ENCODE measurements at places on chromosomes 1 and 21.

DNA sequence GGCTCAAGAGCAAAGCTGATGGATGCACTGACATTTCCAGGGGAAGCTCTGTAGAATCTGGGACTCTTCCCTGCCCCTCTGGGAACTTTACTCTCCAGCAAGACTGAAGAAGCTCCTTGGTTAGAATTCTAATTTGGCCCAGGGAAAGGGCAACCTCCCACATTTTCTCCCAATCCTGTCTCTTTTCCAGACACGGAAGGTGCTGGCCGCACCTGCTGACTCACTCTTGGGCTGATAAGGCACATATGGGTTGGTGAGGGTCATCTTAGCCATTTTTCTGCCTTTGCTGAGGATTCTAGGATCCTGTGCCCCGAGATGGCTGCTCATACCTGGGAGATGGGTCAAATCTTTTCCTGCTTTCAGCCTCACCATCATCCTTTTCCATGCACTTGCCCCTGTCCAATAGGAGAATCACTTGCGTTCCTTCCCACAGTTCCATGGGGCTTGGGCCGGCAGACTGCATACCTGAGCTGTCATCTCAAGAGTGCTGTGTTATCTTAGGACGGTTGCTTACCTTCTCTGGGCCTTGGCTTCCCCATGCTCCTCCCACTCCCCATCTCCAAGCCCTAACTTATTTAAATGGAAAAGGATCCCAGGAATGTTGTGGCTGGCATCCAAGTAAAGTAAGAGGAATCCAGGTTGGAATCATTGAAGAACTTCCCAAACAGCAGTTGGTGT, 1.3 kb downstream of the TINAGL1 start:
- DNase-seq = peak; percentile 85

- no peak for DNase-seq
Observed at GRCh38 chr1:32742956-32743355, 40.4 kb upstream of the SYNC start.

- peak; percentile 45 for DNase-seq
Observed at GRCh38 chr1:43799656-43800635, 92.6 kb downstream of the ST3GAL3 start.

GRCh38 chr1:152188673-152189591, 29.9 kb upstream of the RPTN start:
- peak; percentile 40 for DNase-seq

GRCh38 chr1:12654657-12655056, 10.8 kb downstream of the AADACL4 start:
- DNase-seq = no peak

DNA sequence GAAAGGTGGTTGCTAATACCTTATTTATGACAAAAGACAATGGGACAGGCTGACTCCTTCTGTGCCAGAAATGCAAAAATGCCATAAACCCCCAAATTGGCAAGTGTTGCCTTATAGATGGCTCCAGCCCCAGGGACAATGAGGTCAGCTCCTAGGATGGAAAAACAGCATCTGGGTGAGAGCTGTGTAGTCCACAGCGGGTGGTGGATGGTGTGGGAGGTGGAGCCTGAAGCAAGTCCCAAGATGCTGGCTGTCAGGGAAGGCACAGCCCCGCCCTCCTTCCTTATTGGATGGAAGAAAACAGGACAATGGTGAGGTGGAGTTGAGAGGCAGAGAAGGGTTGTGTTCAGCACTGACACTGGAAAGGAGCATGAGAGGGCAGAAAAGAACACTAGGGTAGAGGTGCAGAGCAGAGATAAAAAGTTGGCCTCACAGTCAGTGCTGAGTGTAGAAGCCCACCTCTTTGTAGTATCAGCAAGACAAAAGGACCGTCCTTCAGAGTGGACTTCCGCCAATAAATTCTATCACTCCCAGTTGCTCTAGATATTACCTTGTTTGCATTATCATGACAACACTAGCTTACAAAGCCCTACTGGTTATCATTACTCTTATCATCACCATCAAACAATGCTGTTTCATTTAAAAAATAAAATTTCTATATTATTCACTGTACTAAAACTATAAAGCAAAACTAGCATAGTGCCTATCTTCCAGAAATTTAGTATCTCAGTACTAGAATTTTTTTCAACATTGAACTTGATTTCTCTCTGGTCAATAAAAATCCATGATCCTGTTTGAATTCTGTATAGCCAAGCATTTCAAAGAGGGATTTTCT, 3.7 kb upstream of the SDE2 start:
- DNase-seq = peak; percentile 71

DNA sequence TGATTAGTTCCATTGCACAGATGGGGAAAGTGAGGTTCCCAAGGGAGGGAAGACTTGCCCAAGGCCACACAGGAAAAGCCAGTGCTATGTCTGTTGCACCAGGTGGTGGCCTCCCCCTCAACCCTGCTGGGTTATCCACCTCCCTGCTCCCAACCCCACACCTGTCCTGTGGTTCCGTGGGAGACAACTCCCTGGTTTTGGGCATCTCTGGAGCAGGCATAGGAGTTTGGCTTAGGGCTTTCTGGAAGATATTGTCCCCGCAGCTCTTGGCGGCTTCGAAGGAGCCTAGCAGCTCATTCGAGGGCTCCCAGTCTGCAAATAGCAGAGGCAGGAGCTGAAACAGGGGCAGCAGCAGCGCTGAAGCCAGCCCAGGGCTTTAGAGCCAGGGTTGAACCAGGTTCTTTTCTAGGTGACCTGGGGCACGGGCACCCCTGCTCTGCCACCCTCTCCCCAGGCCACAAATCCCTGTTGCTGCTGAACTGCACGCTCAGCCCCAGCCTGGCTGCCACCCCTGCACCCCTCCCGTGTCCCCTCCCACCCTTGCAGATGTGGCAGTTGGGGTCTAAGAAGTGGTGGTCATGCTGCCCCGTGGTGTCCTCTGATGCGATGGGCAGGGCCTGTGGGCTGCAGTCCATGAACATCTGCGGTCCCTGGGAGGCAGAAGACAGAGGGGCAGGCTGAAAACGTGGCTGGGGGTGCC, 22.1 kb downstream of the SPOCD1 start:
- DNase-seq = no peak

- DNase-seq = peak; percentile 71
Observed at GRCh38 chr1:94672934-94673333, 131.4 kb upstream of the F3 start.

- no peak for DNase-seq
Observed at GRCh38 chr1:15188130-15188524, 34.6 kb downstream of the TMEM51 start.

DNA sequence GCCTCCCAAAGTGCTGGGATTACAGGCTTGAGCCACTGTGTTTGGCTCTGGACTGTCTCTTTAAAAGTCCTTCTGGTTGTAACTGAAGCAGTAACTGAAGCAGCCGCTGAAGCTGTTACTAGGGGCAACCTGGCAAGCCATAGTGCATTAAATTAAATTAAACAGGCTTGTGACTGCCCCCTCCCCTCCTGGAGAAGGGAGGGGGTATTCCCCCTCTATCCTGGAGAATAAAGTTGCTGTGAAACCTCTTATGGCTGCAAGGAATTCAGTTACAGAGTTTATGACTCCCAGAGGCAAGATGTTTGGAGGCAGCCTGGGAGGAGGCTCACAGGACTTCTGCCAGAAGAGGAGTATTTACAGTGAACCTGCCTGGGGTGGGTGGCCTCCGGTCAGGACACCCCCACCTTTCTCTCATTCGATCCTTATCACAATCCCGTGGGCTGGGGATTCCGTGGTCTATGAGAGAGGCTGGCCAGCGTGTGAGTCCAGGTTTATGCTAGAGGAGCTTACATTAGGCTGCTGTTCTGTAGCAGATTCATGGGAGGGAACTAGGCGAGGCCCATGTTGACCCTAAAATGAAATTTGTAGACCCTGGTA, 8.3 kb downstream of the TTC22 start:
- DNase-seq = no peak

DNA sequence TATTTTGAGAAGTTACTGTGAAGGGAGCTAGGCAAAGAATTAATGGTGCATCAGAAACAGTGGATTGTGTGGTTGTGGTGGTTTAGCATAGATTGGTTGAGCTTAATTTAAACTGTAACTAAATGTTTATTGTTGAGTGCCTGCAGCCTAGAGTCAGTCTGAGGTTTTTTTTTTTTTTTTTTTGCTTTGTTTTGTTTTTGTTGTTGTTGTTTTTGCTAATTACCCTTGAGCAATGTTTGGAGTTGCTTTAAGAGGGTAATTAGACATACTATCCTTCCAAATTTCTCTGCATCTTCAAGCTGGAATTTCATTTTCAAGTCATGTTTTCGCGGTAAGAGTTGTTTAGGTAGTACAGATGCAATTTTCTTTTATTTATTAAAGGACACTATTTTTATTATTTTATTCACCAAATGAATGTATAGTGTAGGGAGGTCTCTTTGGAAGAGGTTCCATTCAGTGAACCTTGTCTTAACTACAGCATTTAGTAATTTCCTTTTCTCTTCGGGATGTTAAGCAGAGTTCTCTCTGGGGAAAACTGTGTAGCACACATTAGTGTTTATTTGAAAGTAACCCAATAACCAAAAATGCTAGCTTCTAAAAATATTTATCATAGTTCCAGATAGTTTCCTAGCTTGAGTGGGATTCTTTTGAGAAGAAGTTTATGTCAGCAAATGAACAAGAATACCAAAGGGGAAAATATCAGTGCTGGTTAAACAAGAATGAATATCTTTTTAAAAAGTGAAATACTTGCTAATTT, 82.3 kb downstream of the CLIC4 start:
- DNase-seq = peak; percentile 31

GRCh38 chr1:228475812-228476211, 11.4 kb upstream of the RNF187 start:
- no peak for DNase-seq

DNA sequence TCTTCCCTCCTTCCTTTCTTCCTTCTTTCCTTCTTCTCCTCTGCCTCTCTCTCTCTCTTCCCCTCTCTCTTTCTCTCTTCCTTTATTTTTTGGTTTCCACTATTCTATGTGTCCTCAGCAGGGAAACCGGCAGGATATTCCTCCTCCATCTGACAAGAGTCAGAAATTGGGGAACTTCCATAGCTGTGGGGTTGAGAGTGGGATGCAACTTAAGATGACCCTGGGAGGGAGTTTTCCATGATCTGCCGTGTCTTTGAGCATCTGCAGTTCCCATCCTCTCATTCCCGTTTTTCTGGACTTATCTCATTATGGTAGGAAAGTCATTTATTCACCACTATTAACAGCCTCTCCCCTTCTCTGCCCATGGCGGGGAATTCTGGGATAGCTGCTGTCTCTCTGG, 98.6 kb downstream of the NMNAT2 start:
- no peak for DNase-seq

DNA sequence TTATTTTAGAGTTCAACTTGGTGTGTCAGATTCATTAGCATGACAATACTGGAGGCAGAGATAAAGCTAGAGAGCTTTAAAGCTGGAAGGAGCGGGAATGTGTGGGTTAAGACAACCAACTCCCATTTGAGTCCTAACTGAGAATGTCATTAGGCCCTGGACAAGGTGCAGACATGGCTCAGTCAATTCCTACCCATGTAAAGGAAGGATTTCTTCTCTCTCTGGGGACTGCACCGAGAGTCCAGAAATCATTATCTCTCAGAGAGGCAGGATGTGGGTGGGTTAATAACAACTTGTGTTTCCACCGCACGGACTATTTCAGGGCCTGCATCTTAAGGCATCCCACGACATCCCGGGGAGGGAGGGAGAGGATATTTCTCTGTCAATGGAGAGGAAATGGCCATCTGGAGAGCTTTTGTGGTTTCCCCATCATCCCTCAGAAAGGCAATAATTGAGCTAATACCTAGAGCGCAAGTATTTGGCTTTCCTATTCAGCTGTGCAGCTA, 46.7 kb upstream of the SARS1 start:
- no peak for DNase-seq

DNA sequence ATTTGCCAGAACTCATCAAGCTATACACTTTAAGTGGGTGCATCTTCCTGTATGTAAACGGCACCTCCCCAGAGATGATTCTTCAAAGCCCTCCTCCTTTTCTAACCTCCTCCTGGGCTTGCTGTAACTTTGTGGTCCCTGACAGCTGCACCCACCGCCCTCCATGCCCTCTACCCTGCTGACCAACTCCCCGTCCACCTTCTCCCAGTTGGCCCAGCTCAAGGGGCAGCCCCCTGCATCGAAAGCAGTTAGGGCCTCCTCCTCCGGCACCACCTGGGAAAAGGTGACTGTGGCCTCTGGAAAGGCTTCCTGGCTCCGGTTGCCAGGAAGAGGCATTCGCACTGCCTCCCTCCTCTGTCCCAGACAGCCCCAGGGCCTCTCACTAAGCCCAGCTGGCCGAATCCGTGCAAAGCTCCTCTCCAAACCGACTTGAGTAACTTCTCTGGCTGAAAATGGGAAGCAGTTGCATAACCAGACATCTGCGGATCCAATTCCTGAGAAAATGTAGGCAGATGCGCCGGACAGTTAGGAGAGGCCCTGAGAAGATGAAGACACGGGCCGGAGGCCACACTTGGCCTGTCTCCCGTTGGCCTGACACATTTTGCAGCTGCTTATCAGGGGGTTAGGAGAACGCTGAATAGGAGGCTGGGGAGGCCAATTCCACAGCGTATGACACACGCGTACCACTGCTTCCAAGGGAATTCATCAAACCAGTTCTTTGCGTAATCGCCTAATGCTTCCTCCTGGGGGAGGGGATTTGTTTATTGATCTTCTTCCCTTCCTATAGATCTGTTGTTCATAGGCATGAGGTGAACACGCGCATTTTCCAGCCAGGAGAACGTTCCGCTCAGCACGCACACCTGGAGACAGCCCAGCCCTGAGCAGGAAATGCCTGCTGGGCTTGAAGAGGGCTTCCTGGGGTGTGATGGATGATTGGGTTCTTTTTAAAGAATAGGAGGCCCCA, 48.7 kb upstream of the COL6A2 start:
- DNase-seq = peak; percentile 99

DNA sequence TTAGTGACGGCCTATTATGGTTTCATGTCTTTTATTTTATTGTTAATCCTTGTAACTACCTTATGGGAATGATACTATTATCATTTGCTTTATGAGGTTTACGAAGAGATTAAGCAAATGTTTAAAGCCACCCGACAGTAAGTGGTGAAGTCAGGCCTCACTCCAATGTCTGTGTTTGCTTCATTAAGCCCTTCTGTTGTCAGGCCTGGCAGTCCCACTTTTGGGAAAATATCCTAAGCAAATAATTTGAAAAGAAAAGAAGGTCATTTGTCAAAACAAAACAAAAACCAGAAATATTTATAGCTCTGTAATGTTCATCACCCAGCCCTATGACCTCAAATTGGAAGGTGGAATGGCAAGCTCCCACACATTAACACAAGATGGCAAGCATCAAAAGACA, 40.7 kb upstream of the USP24 start:
- no peak for DNase-seq

DNA sequence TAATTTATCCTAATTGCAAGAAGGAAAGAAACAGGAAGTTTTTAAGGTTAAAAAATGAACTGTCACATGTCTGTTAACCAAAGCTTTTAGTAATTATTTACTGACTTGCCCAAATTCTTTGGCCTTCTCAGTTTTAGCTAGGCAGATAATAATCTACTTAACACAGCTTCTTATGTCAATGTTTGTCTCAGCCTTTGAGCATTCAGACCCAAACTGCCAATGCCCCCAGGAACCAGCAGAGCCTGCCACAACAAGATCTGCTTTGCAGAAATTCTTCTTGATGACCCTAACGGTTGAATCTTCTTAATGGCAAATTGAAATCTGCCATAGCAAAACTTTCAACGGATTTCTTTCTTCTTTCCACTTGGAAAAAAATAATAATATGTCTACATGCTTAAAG, 792.4 kb upstream of the ADGRL2 start:
- DNase-seq = no peak

- no peak for DNase-seq
Observed at GRCh38 chr1:233668146-233668724, 54.3 kb downstream of the KCNK1 start.

- DNase-seq = no peak
Observed at GRCh38 chr1:209302779-209303568, 280.5 kb upstream of the CAMK1G start.

- no peak for DNase-seq
Observed at GRCh38 chr1:64887689-64888217, 78.6 kb downstream of the JAK1 start.

- DNase-seq = no peak
Observed at GRCh38 chr1:92515796-92516201, 29.1 kb upstream of the GFI1 start.

Measured in fibroblast of skin of back (primary cell).